GM03348 (cell line): ENCODE measurements at places on chromosomes 3 and 15.

GRCh38 chr3:182913889-182914288 is 66.4 kb downstream of the DCUN1D1 start:
- no peak for DNase-seq

DNA sequence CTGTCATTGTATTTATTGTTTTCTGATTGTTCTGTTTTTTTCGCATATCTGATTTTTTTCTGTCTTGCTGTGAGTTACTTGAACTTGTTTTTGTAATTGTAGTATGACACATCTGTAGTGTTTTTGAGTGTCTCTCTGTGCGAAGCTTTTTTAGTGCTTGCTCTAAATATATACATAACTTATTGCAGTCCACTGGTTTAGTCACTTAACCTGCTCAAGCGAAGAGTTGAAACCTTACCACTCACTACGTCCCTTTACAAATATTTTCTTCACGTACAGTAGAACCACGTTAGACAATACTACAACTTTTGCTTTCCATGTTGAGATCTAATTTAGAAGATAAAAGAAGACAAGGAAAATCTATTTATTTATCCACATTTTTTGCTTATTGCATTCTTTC is 713.0 kb upstream of the GRM7 start:
- no peak for DNase-seq

DNA sequence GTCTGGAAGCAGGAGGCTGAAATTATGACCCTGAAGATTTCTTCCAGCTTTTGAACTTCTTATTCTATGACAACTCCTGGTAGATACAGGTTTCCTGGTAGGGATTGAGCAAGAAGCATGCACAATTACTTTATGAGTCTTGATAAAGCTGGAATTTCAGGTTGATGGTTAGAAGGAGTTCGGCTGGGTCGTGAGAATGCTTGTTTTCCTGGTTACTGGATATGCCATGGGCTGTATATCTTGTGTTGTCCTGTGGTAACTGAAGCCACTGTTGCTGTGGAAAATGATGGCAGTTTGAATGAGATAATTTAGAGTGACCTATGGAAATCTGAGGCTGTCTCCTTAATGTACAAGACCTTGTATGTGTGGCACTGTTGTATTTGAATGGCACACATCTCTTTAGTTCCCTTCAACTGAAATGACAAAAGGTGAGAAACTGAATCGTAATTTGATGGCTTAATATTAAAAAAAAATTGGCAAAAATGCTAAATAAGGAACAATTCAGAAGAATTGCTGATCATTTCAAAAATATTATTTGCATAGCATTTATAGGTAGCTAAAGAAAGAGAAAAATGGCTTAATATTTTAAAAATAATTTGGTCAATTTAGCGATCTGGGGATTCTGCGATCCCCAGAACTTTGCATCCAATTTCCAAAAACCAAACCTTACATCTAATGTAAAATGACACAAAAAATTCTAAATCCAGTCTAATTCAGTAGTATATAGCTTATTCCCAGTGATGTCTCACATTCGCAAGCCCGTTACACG is 1.1 kb upstream of the UBE2E1 start:
- DNase-seq, result no peak

- DNase-seq, result no peak
Measured at GRCh38 chr15:27234593-27234992, 263.6 kb downstream of the GABRG3 start.

DNA sequence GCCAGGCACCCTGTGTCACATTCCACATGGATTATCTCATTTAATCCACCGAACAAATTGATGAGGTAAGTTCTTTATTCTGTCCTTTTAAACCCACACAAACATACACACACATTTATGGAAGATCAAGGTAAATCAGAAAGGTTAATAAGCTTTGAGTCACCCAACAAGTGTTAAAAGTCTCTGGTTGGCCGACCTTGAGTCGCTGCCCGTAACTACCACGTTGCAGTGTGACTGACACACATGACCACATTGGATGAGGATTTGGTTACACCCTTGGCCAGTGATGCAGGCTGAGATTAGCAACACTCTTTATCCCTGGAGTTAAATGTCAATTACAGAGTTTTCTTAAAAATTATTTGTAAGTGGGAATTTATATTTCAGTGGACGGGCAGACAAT is 19.2 kb downstream of the FOXP1 start:
- no peak for DNase-seq

DNA sequence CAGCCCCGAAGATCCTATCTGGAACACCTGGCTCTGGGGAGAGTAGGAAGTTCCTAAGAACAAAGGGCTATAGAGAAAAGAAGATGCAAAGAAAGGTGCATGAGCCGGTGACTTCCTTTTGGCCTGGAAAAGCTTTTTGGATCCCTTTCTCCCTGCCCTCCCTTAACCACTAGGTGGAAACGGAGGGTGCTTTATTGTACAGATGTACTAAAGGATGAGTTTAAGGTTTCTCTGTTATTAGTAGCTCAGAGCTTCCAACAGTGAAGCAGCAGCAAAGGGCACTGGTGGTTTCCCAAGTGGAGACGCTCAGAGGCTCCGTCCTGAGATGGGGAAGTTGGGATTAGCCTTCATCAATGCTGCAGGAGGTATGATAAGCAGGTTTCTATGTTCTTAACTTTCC is 5.9 kb upstream of the ADGRG7 start:
- DNase-seq, result peak; percentile 47

DNA sequence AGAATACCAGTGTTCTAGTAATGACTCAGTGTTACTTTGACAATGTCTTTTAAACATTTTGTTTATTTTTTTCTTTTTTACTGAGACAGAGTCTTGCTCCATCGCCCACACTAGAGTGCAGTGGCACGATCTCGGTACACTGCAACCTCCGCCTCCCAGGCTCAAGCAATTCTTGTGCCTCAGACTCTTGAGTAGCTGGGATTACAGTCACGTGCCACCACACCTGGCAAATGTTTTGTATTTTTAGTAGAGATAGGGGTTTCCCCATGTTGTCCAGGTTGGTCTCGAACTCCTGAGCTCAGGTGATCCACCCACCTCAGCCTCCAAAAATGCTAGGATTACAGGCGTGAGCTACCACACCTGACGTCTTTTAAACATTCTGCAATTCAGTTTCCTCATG is 15.7 kb downstream of the AQR start:
- no peak for DNase-seq

GRCh38 chr3:194688200-194688740 is 2.6 kb downstream of the FAM43A start:
- DNase-seq, result peak; percentile 40

DNA sequence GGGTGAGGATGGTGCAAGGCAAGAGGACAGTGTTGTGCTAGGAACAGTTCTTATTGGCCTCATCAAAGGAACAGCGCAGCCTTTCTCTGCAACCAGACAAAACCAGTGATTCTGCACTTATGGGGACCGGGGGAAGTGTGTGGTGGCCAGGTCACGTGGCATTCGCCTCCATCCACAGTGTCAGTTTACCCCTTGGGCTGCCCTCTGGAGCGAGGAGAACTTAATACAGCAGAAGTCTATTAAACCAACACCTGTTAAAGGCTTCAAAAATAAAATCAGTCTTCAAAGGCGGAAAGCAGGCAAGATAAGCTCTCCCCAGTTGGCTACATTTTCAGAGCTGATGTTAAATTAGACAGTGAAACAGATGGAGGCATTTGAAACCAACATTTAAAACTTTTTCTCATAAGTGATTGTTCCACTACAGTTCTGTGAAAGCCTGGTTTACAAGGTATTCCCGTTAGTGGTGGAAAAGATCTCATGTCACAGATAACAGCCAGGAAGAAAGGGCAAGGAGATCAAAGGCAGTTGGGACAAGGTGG is 75.2 kb downstream of the LRIG1 start:
- DNase-seq, result no peak

GRCh38 chr3:14791343-14791945 is 27.3 kb upstream of the FGD5 start:
- DNase-seq, result peak; percentile 58

- no peak for DNase-seq
Measured at GRCh38 chr3:53555068-53555588, 60.7 kb downstream of the CACNA1D start.

DNA sequence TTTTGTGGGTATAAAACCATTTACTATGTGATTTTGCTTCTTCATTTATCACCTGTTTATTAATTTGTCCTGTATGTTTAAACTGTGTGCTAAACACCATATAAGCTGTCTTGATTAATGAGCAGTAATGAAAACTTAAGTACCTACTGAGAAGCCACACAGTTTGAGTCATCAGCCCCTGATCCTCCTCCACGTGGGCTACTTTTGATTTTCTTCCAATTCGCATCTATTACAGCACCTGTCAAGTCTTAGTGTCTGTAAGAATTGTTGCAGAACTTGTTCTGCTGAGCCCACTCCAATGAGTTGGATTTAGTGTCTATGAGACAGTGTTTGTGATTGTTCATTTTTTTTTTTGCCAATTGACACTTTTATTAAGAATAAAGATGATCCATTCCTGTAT is 16.8 kb downstream of the EPHA6 start:
- DNase-seq, result no peak

DNA sequence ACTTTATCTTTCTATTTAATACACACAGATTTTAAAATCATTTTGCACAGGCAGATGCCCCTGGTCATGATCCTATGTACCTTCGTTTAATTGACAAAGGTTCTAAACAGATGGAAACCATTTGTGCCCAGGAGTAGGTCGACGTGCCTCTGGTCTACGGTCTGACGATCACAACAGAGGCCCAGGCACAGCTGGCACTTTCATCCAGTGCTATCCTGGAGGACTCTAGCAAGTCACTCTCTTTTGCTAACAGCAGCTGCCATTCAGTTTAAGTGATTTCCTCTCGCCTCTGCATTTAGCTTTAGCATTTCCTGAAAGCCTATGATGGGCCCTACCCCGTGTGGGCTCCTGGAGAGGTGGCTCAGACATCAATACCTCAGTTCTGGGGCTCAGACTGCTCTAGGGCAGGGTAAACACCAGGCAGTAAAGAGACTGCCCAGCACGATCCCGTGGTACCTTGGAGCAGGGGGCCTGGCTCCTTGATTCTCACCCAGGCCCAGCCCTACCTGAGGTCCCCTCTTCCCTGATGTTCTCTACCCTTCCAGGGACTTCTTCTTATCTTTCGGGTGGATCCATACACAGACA is 83.2 kb upstream of the SNRPA1 start:
- no peak for DNase-seq

DNA sequence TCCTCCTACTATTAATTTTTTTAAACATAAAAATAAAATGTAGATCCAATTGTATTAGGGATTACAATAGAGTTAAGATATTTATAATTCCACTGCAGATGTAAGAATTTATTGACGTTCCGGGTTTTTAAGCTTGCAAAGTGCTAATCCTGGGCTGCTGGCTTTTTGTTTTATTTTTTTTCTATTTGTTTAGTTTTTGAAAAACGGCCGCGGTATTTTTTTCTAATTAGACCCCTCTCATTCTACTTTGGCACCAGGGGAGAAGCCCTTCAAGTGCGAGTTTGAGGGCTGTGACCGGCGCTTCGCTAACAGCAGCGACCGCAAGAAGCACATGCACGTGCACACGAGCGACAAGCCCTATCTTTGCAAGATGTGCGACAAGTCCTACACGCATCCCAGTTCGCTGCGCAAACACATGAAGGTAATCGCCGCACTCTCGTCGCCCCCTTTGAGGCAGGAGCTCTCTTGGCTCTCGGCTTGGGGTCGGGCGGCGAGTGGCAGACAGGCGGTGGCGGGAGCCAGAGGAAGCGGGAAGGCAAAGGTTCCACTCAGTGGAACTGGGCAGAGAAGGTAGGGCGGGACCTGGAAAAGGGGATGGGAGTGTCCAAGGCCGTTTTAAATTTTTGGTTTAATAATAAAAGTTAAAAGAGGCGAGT is 3.2 kb downstream of the ZIC1 start:
- no peak for DNase-seq
